NCI-H2171 treated with DMSO at 0.1 percent for 48 hours (cell line): ENCODE measurements at places on chromosomes 16 and 17.
A peak's percentile ranks its signal among the peaks of the same experiment; 100 is the strongest.

- DNase-seq: no peak
Measured at GRCh38 chr17:40514013-40514875, 12.8 kb upstream of the TNS4 start.

DNA sequence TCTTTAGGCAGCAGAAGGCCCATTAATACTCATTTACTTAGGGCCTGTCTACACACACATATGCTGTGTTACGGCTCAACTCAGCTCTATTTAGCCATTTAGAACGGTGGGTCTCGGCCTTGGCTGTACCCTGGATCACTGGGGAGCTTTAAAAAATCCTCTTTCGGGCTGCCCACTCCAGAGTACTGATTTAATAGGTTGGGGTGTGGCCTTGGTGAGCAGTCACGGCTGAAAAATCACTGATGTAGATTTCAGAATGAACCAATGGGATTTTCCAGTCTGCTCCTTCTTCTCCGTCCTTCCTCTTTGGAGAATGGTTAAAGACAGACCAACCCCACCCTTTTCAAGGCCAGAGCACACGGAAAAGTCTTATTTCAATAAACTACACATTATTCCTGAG, 223.5 kb downstream of the CCDC182 start:
- no peak for DNase-seq

DNA sequence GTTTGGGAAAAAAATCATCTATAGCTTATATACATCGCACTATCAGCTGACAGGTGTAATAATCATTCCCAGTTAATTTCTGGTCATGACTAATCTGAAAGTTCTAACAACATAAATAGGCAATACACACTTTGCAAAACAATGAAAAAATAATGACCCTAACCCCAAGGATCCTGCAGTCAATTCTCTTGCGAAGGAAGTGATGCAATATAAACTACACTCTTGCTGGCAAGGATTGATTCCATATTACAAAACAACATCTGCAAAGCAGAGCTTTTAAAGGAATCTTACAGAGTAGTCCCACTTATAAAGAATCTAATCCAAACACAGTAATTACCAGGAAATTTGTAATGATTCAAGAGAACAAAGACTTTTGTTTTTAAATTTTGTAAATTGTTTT, 73.4 kb downstream of the MYO1D start:
- DNase-seq: no peak

DNA sequence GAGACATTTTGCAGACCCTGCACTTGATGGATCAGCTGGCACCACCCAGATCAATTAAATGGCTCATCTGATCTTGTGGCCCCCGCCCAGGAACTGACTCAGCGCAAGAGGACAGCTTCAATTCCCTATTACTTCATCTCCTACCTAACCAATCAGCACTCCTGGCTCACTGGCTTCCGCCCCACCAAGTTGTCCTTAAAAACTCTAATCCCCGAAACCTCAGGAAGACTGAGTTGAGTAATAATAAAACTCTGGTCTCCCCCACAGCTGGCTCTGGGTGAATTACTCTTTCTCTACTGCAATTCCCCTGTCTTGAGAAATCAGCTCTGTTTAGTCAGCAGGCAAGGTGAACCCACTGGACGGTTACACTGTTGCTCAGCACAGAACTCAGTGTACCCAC, 23.6 kb downstream of the SPPL2C start:
- no peak for DNase-seq

DNA sequence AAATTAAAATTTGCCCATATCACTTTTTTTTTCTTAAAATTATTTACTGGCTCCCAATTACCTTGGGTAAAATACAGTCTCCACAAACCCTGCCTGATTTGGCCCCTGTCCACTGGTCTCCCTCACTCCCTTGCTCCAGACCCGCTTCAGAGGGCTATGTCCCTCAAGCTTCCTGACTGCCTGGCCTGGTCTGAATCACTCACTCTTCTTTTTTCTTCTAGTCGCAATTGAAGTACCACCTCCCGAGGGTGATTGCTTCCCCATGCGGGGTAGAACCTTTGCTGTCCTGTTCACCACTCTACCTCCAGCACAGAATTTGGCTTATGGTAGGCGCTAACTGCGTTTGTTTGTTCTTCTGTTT, 598 bp upstream of the PGAP3 start:
- DNase-seq: peak; percentile 45

DNA sequence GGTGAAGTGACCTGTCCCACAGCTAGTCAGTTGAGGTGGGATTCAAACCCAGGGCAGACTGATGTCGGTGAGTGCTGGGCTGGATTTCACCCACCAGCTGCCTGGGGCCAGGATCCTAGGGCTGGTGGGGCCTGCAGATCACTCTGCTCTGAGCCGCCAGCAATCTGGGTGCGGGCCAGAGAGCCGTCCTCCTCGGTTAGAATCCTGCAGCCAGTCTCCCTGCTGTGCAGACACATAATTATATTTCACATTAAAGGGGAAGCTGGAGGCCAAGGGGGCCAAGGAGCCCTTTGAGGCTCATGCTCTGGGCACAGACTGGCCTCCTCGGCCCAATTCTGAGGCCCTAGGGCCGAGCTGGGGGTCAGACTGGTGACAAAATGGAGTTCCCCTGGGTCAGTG, 996 bp upstream of the KCNJ12 start:
- DNase-seq: no peak

DNA sequence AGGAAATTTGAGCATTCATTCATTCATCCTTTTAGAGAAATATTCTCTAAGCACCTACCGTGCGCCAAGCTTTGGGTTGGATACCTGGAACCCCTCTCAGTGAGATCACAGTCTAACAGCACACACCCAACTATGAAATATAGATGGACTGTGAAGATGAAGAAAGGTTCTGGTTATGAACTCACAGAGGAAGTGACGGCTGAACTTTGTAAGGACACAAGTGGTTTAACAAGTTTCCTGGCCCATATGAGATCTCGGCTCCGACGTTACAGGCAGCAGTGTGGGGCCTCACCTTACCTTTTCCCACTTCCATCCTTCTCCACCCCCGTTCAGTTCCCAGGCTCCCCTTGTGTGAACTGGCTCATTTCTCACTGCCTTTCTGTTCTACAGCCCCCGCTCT, 406.2 kb downstream of the MAF start:
- DNase-seq: no peak
